ENCODE measurements at places on chromosomes 2 and 18.

DNA sequence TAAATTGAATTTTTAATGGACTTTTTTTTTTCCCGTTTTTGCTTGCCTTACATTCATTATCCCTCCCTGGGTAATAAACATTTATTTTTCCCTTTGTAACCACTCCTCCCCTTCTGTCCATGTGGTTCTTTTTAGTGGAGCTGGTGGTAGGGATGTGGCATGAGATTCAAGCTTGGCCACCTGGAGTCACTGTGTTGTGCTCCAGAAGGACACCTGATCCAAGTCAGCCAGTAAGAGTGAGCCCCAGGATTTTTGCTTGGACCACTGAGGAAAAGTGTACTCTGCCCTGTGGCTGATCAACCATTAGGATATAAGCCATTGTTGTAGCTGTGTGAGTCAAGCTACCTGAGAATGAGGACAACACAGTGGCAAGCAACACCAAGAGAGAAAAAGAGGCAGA, 11.1 kb upstream of the ACTR3 start:
- DNase-seq: no peak

DNA sequence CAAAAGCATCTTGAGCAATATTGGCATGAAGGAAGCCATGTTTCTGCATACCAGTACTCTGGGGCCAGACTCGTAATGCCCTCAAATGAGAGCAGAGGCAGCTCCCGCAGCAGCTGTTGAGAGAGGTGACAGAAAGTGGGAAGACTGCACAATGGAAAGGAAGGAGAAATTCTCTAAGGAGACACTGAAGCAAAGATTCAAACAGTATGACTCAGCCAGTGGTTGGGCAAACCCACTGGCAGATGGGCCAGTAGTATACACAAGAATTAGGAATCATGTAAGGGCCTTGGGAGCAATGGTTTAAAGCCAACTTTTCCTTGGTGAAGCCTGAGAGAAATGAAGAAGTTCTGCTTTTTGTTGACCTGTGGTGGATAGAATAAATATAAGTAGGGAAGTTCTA, 2092.7 kb upstream of the PIK3C3 start:
- DNase-seq: no peak

DNA sequence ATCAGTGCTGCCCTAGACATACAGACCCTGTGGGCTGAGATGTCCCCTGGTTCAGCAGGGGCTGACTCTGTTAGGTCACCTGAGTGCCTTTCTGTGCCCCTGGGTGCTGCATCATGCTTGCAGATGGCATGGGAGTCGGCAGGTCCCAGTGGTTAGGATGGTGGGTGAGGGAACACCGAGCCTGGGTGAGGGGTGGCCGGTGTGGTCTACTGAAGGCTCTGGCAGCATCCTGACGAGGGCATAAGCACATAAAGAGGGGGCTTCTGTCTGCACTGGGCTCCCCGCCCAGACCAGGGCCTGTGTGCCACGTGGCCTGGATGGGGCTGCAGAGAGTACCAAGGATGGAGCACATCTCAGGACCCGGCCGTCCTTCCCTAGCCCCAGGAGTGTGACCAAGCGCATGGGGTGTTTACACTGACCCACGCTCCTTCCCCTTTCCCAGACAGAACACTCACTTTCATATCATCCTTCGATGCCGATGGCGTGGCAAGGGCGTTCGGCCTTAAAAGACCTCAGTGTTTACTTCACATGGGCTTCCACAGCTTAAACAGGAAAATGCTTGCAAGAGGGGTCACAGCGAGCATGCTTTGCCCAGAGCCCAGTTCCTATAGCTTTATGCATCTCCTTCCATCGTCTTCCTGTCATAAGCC, 115.1 kb downstream of the STPG4 start:
- no peak for DNase-seq

GRCh38 chr2:224062481-224063297, 23.6 kb upstream of the SERPINE2 start:
- no peak for DNase-seq

- no peak for DNase-seq
These were observed 235.3 kb downstream of the LRATD1 start for GRCh38 chr2:14867853-14868252.

DNA sequence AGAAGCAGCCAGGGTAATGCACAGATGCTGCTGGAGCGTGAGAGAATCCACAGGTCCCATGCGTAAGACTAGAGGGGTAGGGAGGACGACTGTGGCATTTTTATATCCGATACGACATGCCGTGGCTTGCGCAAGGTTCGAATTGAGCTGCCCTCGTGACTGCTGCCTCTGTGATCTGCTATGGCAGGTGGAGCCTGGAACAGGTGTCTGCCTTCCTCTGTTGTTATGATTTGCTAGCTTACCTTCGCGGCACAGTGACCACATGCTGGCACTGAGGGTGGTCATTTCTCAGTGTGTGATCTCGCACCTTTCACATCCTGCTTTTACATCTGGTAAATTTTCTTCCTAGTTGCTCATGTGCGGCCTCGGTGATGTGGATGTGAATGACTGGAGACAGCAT, 240.2 kb downstream of the ALPK2 start:
- no peak for DNase-seq

DNA sequence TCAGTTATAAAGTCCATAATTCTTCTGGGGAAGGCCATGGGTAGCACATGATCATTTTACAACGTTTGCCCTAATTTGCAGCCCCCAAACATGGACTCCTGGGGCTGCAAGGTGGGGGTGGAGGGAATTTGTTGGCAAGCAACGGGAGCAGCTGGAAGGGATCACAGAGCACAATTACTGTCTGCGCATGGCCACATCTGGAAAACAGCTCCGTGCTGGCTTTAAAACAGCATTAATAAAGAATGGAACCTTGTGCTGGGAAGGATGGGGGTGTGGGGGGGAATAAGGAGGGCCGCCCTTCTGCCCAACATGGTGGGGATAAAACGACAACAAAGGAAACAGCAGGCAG, 60.9 kb upstream of the SLC14A2 start:
- DNase-seq: no peak

DNA sequence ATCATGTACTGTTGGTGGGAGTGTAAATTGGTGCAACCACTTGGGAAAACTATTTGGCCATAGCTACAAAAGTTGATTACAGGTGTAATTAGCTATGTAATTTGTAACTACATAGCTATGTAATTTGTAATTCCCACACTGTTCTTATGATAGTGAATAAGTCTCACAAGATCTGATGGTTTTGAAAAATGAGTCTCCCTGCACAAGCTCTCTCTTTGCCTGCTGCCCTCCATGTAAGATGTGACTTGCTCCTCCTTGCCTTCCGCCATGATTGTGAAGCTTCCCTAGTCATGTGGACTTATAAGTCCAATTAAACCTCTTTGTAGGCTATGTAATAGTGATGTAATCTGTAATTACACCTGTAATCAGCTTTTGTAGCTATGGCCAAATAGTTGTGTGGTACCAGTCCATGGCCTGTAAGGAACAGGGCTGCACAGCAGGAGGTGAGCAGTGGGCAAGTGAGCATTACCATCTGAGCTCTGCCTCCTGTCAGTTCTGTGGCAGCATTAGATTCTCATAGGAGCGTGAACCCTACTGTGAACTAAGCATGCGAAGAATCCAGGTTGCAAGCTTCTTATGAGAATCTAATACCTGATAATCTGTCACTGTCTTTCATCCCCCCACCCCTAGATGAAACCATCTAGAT, 133.7 kb upstream of the COPS8 start:
- no peak for DNase-seq

Measured in stimulated activated CD8-positive, alpha-beta memory T cell treated with anti-CD3 and anti-CD28 coated beads, Interleukin-2, amount 100 ng/mL, for 1 hour (primary cell).